ENCODE measurements at places on chromosomes 11 and 22.

GRCh38 chr11:121930004-121930965 is 185.7 kb downstream of the BLID start:
- DNase-seq = no peak

- DNase-seq = no peak
Measured at GRCh38 chr22:49519117-49519737, 308.4 kb downstream of the BRD1 start.

DNA sequence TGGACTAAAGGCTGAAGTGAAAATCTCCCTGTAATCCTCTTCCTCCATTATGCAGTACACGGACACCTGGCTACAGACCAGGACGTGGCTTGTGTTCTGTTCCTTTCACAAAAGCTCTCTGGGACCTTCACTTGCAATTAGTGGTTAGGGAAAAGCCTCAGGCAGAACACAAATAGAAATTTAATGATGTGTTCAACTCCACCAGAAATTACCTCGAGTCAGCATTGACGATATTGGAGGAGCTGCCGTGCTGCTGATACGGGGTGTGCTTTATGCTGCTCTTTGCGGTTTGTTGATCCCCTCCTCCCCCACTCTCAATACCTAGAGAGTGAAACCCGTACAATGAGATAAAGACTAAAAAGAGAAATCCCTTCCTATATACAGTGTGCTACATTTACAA is 48.9 kb downstream of the POLD3 start:
- no peak for DNase-seq

- DNase-seq = no peak
Measured at GRCh38 chr11:128458321-128458720, 129.0 kb downstream of the ETS1 start.

- DNase-seq = no peak
Measured at GRCh38 chr11:132257871-132258270, 887.5 kb downstream of the NTM start.

DNA sequence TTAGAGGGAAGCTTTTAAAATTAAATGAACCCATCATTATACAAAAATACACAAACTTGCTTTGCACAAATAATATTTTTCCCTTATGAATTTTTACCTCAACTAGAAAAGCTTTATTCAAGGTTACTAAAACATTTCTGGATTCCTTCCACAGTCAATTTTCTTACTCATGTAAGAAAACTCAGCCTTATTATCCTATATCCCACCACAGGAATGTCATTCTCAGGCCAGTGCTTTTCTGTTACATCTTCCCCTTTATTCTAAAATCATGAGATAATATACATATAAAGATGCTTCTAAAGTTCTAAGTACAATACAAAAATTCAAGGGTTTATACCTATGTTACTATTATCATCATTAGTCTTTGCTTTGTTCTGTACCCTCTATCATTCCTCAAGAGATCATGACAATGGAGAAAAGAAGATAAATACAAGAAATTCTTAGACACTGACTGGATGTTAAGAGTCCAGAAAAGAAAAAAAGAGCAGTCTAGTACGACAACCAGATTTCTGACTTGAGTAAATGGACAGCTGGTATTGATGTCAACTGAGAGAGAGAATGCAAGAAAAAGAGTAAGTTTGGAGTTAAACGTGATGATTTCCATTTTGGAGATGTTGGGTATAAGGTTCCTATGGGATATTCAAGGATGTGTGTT is 60.3 kb downstream of the MTMR2 start:
- DNase-seq = no peak

DNA sequence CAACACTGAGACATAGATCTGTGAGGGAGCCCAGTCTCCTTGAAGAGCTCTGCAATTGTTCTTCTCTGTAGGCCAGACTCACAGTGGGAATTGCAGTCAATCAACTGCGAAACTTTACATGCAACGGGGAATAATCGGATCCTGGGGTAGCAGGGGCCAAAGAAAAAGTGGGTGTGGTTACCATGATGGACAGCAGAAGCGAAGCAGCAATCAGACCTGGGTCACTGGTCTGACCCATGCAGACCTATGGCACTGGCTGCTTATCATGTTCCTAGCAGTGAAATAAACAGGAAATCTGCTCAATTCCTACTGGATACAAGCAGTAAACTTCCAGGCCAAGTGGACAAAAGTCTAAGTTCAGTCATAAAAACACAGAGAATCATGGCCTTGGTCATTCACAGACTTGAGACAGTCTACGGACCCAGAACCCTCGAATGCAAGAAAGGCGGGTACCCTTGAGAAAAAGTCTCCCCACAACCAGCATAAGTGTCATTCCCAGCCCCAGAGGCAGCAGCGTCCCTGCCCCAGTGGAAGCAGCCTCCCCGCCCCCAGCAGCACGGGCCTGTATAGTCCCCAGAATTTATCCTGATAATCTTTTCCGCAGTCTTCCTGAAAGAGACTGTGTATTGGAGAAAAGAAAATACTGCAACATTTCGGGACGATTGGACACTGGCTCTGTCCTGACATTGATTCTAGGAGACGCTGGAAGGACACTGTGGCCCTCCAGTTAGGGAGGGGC is 34.6 kb downstream of the ASCL2 start:
- no peak for DNase-seq

DNA sequence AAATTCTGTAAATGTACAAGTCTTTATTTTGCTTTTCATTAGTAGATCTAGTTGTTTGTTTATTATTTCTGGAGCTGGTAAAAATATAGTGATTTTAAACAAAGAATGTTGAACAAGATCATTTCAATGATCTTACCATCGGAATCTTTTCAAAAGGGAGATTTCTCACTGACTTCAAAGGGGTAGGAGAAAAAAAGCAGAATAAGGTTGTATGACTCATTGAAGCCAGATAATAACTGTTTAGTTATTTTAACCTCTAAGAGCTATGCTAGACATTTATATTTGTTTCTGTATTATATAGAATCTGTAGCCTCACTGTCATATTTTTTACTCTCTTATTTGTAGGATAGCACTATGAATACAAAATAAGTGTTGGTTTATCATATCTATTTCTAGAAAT is 8.1 kb upstream of the PDE3B start:
- DNase-seq = no peak

GRCh38 chr22:47625531-47626427 is 863.3 kb downstream of the TBC1D22A start:
- DNase-seq = no peak

DNA sequence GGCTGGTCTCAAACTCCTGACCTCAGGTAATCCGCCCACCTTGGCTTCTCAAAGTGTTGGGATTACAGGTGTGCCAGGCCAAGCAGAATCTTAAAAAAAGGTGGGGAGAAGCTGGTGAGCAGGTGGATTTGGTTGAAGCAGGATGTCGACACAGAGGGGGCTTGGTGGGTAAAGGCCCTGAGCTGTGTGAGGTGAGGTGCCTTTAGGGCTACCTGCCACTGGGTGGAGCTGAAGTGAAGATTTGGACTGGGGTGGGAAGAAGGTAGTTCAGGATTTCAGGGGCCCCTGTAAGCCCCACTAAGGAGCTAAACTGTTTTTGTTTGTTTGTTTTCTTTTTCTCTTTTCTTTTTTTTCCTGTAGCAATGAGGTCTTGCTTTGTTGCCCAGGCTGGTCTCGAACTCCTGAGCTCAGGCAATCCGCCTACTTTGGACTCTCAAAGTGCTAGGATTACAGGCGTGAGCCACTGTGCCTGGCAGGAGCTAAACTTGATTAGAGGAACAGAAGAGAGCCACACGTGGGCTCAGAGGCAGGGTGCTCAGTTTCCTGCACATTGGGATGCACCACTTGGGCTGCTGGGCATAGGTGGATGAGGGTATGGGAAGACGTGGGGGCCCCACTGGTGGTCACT is 6.0 kb downstream of the P2RX6 start:
- DNase-seq = no peak

- no peak for DNase-seq
Measured at GRCh38 chr11:1917523-1918435, 1.7 kb upstream of the TNNT3 start.

DNA sequence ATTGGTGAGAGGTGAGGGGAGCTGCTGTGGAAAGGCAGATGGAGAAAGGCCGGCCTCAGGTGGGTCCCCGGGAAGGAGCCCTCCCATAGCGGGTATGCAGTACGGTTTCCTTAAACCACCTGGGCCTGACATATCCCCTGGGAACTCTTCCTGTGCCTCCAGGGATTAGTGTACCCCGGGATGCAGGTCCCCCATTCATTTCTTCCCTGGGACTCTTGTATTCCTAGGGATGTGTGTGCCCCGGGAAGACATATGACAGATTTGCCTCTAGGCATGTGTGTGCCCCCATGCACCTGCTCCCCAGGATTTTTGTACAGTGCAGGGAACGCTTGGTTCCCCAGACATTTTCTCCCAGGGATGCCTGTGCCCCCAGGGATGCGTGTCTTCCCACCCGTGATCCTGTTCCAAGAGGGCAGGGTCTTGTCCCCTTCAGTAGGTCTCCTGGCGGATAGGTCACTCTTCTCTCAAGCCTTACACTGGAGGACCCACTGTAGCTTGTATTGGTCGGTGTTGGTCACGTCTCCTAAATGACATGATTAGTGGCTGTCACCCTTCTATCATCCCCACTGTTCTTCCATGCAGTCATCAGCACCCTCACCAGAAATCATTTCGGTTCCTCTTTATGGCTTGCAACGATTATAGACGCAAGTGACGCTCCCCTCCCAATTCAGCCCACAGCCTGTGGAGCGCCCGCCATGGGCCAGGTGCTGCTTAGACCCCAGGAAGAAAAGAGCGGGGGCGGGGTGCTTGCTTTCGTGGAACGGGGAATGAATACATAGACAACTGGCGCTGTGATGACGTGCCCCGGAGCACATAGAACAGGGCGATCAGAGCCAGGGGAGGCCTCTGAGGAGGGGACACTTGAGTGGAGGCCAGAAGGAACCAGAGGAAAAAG is 1.3 kb downstream of the PARVB start:
- no peak for DNase-seq

DNA sequence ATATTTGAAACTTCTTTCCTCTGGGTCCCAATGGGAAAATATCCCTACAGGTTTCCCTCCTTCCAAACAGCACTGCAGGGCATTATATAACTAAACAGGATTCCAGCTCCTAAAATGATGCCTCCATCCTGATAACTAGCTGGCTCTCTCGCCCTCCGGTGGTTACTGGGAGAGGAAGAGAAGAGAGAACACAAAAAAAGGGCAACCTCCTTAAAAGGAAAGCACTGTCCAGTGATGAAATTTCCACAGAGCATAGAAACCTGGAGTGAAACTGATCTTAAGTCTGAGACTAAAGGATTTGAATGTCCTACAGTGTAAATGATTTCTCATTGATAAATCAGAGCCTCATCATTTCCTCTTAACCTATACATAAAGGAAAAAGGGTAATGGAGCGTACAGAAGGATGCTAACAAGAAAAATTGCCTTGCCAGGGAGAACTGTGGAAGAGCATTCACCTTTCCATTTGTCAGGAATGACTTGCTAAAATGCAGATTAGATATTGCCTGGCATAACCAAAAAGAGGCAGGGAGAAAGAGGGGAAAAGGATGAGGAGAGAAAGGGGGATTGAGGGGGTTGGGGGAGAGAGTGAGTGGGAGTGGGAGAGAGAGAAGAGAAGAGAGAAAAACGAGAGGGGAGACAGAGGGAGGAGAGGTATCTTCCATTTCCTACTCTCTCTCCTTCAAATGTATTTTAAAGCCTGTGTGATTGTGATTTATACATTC is 121.3 kb downstream of the APOL5 start:
- no peak for DNase-seq

- DNase-seq = no peak
Measured at GRCh38 chr11:65580756-65581155, 4.9 kb downstream of the EHBP1L1 start.

GRCh38 chr11:47035108-47035507 is 98.5 kb downstream of the CSTPP1 start:
- no peak for DNase-seq

DNA sequence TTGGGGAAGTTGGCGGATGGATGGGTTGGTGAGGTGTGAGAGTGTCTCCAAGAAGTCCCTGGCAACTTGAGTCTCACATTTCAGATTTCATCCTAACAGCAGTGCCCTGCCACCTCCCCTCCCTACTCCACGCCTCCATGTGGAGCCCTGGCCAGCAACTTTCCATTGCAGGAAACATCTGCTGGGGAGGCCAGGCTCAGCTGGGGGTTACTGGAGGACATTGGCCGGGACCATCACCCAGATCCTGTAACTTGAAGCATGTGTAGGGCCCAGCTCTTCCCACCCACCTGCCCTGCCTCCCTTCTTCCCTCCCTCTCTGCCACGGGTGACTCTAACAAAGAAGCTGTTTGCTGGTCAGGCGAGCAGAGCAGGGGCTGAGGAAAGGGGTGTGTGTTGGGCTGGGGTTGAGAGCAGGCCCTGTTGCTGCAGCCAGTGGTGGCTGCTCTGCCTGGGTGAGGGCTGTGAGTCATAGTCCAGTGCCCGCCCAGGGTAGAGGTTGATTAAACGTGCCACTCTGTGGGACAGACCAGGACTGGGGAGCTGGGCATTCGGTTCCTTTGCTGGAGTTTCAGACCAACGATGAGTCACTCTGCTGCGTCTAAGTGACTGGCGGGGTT is 64.0 kb downstream of the SCN3B start:
- DNase-seq = no peak

DNA sequence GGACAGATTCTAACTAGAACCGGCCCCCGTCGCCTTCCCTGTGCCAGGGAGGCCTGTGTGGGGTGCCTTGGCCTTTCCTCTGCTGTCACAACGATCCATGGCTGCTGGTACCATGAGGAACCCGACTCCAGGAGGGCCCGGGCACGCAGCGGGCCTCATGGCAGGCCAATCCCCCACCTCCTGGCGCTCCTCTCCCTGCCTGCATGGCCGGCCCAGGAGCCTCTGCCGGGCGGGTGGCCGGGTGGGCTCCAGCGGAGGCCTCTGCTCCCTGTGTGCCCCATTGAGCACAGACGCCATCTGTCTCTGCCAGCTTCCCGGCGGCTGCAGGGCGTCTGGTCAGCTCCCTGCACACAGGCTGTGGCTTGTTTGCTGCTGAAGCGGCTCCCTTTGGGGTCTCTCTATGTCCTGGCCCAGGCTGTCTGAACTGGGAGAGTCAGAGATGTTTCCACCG is 86.5 kb downstream of the MYEOV start:
- DNase-seq = no peak

GRCh38 chr11:7775689-7776088 is 21.1 kb downstream of the OR5P2 start:
- no peak for DNase-seq

GRCh38 chr11:106399076-106399511 is 321.6 kb downstream of the AASDHPPT start:
- no peak for DNase-seq

GRCh38 chr11:613369-613968 is 2.3 kb downstream of the IRF7 start:
- DNase-seq = peak; percentile 80

DNA sequence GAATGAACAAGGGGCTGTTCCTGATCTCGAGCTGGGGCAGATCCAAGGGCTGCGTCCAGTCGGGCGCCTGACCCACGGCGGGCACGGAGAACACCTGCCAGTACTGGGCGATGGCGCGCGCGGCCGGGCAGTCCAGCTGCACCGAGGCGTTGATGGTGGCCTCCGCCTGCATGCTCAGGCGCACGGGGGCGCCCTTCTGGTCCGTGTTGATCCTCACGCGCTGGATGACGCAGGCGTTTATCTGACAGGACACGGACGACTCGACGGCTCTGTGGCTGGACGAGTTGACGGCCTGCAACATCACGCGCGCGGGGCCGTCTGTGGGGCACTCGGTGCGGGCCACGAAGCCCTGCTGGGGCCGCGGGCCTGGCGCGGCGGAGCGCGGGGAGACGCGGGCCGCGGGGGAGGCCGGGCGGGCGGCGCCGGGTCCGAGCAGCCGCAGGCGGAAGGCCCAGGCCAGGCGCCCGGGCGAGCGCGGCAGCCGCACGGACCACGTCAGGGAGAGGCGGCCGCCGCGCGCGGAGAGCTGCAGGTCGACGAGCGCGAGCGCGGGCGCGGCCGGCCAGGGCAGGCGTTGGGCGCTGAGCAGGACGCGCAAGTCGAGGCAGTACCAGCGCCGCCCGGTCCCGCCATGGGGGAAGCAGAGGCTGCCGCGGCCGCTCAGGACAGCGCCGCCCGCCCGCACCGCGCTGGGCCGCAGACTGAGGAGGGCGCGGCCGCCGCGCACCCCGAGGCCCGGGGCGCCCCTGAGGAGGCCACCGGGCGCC is 511 bp downstream of the PKDREJ start:
- no peak for DNase-seq
